ENCODE measurements at places on chromosomes 5 and 9.

DNA sequence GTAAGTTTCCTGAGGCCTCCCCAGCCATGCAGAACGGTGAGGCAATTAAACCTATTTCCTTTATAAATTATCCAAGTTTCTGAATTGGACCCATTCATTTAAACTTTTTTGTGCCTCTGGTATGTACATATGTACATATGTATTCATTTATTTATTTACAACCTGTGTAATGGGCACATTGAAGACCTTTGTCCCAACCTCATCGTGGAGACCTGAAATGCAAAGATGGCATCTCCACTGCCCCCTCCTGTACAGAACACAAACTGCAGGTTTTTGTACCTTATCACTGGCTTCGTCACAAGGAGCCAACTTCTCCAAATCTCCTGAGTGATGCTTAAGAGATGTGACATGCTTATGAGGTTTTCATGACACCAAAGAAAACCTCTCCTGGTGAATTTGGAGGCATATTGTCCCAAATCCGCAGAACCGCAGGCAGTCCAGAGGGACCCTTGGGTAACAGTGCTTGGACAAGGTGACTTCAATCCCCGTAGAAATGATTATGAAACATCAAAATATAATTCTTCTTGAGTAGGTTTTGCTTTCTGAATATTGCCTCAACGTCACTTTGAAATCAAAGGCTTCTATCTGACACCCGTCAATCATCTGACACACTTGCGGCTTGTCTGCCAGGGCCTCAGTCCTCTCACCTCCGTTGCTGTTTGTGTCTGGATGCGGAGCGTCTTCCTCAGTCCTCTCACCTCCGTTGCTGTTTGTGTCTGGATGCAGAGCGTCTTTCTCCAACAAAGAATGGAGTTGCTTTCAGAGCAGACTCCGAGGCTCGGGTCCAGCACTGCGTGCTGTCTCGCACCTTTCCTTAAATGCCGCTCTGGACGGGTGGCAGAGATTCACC lies 135.0 kb upstream of the IRX4 start:
- no peak for DNase-seq

DNA sequence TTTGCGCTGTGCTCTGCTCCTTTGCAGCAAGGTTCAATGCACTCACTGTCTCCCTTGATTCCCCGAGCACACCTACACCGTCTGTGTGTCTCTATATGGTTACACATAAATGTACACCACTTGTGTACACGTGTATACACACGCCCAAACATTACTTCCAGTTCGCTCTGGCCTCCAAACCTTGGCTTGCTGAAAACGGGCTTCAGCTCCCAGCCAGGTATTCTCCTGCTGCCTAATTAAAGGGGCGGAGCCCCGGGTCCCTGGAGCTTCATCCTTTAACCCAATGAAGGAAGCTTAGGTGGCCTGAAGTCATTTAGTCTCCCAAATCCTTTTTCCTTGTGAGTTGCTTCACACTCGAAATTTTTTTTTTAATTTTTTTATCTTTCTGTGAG lies 4.6 kb downstream of the ISL1 start:
- DNase-seq: no peak

GRCh38 chr9:17810728-17811571 lies 232.1 kb downstream of the SH3GL2 start:
- DNase-seq: no peak

DNA sequence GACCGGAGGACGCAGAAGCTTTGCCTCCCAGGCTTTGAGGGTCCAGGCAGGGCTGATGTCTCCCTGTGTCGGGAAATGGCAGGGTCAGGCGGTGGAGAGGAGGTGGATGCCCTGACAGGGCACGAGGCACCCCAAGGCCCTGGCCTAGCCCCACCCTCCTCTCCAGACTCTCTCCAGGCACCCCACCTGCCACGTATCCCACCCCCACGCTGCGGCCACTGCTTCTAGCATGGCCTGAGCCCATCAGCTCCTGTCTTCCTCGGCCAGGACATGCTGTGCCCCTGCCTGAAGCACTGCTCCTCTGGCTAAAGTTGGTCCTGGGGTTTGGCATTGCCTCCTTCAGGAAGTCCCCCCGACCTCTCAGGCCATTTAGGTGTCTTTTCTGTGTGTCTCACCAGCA lies 64.2 kb upstream of the RXRA start:
- no peak for DNase-seq

DNA sequence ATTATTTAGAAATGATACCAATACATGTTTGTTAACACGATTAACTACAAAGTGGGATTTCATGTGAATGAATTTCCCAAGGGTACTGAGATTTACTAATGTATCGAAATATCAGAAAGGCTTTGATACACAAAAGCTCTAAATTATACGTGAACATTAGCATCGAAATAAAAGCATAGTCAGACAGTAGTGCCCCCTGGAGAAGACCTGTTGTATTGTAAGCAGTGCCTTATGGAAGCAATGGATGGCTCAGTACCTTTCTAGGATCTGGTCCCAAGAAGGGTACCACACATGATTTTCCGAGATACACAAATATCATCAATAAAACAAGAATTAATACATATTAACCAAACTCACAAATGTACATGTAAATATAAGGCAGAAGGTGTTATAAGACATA lies 153.8 kb downstream of the CDH12 start:
- no peak for DNase-seq

DNA sequence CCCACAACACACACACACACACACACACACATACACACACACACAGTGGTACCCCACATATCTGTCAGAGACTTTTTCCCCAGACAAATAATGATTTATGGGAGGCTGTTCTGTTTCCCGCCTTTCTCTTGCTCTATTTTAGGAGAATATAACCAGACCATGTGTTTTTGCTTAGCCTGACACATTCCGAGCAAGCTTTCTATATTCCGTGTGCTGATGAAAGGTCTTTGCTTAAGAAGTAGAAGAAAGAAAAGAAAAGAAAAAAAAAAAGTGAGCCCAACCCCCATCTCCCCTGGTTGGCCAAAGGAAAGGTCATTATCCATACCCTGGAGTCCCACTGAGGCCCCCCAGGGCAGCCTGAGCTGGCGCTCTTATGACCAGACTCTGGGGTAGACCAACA lies 338.6 kb downstream of the SLIT3 start:
- DNase-seq: no peak

GRCh38 chr9:71791875-71792274 lies 23.6 kb upstream of the CEMIP2 start:
- DNase-seq: no peak

DNA sequence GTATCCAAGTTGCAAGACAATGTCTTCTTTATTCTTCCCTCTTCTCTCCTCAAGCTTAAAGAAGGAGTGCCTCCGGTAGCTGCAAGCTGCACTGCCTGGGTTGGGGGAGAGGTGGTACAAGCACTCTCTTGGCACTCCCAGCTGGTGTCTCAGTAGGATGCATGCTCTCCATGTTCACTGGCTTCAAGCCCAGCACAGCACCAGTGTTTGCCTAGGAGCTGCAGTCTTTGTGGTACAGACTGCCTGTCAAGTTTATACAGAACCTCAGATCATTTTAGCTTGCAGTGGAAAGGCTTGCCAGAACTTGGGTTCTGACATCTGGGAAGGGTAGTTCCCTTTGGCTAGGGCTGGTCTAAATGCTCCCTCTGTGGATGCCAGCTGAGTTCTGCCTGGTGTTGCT lies 505.6 kb downstream of the MAN2A1 start:
- no peak for DNase-seq

DNA sequence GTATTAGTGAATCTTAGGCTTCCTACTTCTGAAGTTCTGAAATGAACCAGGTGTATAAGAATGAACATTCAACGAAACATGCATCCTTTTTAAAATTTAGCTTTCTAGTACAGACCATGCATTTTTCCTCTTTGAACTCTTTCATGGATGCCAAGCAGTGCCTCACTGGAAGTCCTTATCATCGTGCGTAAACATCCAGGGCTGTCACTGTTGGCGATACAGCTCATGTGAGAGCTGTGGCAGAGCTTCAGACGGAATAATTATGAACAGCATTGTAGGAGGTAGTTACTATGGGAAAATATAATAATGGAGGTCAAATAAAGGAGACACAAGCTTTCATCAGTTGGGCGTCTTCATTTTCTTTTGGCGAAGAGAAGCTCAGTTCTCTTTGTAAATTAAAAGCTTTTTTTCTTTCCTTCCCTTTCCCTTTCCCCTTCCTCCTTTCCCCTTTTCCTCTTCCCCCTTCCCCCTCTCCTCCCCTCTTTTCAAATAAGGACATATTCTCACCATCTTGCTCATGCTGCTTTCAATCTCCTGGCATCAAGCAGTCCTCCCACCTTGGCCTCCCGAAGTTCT lies 167.3 kb downstream of the KDM4C start:
- DNase-seq: no peak

GRCh38 chr9:111362526-111362925 lies 32.5 kb upstream of the OR2K2 start:
- DNase-seq: no peak

DNA sequence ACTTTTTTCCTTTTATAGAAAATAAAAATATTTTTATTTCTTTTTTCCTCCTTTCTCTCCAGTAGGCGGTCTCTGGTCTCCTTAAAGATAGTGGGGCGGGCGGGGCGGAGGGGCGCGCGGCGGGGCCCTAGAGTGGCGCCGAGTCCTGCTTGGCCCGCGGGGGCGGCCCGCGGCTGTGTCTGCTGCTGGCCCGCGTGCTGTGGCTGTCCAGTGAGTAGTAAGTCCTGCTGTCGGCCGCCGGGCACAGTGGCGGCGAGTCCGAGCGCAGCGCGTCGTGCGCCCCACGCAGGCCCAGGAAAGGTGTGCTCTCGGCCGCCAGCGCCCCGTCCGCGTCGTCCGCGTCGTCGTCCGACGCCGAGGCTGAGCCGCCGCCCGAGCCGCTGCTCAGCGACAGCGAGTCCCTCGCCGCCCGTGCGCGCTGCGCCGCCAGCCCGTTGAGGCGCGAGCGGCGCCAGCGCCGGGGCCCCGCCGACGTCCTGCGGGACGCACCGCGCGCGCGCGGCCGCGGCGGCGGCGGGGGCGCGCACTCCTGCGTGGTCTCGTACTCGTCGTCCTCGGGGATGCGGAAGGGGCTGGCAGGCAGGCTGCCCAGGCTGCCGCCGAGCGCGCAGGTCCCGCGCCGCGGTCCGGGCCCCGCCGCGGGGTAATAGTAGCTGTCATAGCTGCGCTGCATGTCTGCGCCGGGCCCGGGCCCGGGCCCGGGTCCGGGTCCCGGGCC lies 52.3 kb downstream of the PSD2 start:
- peak; percentile 69 for DNase-seq

DNA sequence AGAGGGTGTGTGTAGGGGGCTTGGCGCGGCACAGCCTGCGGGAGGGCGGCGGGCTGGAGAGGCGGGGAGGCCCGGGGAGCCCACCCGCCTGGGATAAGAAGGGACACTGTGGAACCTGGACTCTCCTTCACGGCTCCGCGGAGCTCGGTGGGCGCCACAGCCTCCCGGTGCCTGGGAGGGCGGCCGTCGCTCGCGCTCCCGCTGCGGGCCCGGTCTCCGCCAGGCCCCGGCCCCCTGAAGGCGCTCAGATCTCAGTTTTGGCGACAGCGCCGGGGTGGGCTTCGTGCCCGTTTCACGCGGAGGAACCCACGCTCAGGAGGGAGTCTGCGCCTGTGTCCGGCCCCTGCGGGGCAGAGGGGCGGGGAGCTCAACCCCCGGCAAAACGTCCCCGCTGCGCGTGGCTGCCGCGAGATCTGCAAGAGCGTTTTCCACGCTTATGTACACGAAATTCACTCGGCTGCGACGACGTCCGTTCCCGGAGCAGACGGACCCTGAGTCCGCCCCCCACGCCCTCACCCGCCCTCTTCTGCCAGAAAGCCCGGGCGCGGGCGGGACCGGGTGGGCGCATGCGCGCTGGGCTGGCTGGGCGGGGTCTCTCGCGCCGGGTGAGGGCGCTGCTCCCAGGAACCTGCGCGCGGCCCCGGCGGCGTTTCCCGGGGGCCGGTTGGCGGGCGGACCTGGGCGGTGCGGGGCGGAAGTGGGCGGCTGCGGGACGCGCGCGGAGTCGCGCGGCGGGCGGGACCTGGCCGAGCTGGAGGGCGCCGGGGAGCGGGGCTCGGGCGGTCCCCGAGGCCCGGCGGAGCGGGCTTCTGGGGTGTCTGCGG lies at the start of gene NELFB:
TSS of gene NELFB (plus strand) at position 704 of the 824 bp plus-strand sequence.
- peak; percentile 93 for DNase-seq

DNA sequence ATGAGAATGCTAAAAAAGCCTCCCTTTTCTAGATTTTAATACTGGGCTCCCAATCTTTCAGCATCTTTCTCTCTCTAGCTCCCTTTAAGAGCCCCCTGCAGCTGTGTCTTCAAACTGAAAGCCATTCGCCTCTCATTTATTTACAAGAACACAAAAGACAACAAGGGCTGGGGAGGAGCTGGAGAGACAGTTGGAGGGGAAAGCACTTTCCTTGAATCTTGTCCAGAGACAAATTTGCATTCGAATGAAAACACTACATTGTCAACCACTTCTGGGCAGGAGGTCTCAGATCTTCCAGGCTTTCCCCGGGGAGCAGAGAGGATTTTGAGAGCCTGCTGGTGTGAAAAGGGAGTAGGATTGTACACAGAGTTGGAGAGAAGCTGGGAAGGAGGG lies 518.3 kb downstream of the CTNND2 start:
- no peak for DNase-seq

DNA sequence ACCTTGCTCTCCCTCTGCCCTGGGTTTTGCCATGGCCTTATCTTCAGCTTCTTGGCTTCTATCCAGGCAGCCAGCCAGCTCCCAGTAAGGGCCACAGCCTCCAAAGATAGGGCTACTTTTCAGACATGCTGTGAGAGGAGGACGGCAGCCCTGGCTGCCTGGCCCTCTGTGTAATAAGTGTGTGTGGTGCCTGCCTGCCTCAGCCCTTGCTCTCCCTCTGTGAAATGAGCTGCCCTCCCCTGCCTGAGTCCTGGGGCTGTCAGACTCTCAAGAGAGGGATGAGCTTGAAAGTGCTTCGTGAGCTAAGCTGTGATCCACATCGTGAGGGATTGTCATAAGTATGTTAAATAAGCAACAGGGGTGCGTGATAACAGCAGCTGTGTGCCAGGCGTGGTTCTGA lies 8.1 kb downstream of the NDST1 start:
- DNase-seq: no peak

GRCh38 chr5:80408484-80409366 lies 861 bp downstream of the ZFYVE16 start:
- DNase-seq: no peak

GRCh38 chr9:130194378-130194932 lies 22.3 kb downstream of the NCS1 start:
- no peak for DNase-seq

GRCh38 chr9:75482566-75482965 lies 394.3 kb downstream of the OSTF1 start:
- no peak for DNase-seq

GRCh38 chr9:114004221-114004716 lies 73.8 kb downstream of the AMBP start:
- DNase-seq: no peak

GRCh38 chr9:111957856-111958631 lies 61.4 kb downstream of the UGCG start:
- DNase-seq: no peak

GRCh38 chr5:81632679-81633078 lies 118.2 kb downstream of the SSBP2 start:
- DNase-seq: no peak

GRCh38 chr5:101390151-101390908 lies 487.2 kb upstream of the ST8SIA4 start:
- no peak for DNase-seq

GRCh38 chr5:35442885-35443639 lies 174.6 kb upstream of the SPEF2 start:
- DNase-seq: no peak

GRCh38 chr5:91207248-91207647 lies 175.9 kb downstream of the ARRDC3 start:
- no peak for DNase-seq

- DNase-seq: no peak
Measured at GRCh38 chr9:91944711-91945110, 5.3 kb downstream of the ROR2 start.
